ENCODE measurements at places on chromosomes 12 and 14.

DNA sequence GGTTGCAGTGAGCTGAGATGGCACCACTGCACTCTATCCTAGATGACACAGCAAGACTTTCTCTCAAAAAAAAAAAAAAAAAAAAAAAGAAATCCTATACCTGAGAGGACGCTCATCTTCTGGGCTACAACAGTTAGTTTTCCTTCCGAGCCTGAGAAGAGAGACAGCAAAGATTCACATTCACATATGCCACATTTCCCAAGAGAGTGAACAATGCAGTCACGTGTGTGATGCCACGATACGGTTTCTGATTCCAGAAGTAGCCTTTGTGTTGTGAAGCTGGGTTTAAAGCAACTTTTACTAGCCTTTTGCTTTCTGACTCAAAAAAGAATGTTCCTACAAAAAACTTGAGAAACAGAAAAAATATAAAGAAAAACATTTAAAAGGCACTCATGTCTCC lies 19.5 kb downstream of the GCN1 start:
- no peak overlapping the region for H3K27ac ChIP-seq
- H3K4me1 ChIP-seq = no peaks in the 10 kb centered on the region
- no peaks in the 10 kb centered on the region for H3K27me3 ChIP-seq
- H3K36me3 ChIP-seq = peaks cover 94% of the 10 kb centered on the region
- H3K4me3 ChIP-seq = no peak overlapping the region
- DNase-seq = no peak

- no peak overlapping the region for H3K27ac ChIP-seq
- H3K36me3 ChIP-seq = peaks cover 74% of the 10 kb centered on the region
- peaks cover 9% of the 10 kb centered on the region for H3K4me1 ChIP-seq
- H3K27me3 ChIP-seq = no peaks in the 10 kb centered on the region
Measured at GRCh38 chr14:74474376-74474775, 18.7 kb downstream of the NPC2 start.

- H3K36me3 ChIP-seq = peaks cover 27% of the 10 kb centered on the region
- DNase-seq = no peak
- peak overlapping the region; percentile 84 for H3K4me3 ChIP-seq
- peak overlapping the region; percentile 79 for H3K27ac ChIP-seq
- H3K27me3 ChIP-seq = no peaks in the 10 kb centered on the region
- H3K4me1 ChIP-seq = no peaks in the 10 kb centered on the region
Measured at GRCh38 chr12:109900752-109901580, 892 bp downstream of the TCHP start.

- no peaks in the 10 kb centered on the region for H3K27me3 ChIP-seq
- H3K36me3 ChIP-seq = no peaks in the 10 kb centered on the region
- no peak overlapping the region for H3K27ac ChIP-seq
Measured at GRCh38 chr12:100995771-100996170, 201.2 kb downstream of the ANO4 start.

DNA sequence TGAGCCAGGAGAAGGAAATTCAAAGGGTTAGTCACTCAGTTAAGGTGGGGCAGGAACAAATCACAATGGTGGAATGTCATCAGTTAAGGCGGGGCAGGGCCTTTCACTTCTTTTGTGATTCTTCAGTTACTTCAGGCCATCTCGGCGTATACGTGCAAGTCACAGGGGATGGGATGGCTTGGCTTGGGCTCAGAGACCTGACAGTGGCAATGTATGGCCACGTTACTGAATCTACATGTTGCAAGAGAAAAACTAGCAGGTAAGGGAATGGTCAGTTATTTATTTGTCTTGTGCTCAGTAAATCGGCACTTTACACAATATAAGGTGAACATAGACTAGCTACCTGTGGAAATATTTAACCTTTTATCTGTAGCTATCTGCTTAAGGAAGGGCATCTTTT lies 11.9 kb downstream of the SLCO1B3 start:
- H3K4me1 ChIP-seq = no peaks in the 10 kb centered on the region
- no peak overlapping the region for H3K4me3 ChIP-seq
- no peak for DNase-seq
- no peaks in the 10 kb centered on the region for H3K27me3 ChIP-seq

- no peaks in the 10 kb centered on the region for H3K36me3 ChIP-seq
- no peak overlapping the region for H3K4me3 ChIP-seq
- H3K27me3 ChIP-seq = no peaks in the 10 kb centered on the region
- H3K27ac ChIP-seq = no peak overlapping the region
- H3K4me1 ChIP-seq = peaks cover 10% of the 10 kb centered on the region
- no peak for DNase-seq
Measured at GRCh38 chr14:24956104-24956503, 93.8 kb downstream of the STXBP6 start.

Measured in tibial artery (tissue), 4 donors.